ENCODE measurements at places on chromosomes 16 and 17. TPM values are rescaled to one million over a fixed set of nuclear protein-coding genes. Genes with fewer than 3 reads are reported as not detected.

MEFV gene
- total RNA-seq = not detected

KRT32 gene
- total RNA-seq = not detected

TCAP gene
- 2.3 TPM for total RNA-seq

DNA sequence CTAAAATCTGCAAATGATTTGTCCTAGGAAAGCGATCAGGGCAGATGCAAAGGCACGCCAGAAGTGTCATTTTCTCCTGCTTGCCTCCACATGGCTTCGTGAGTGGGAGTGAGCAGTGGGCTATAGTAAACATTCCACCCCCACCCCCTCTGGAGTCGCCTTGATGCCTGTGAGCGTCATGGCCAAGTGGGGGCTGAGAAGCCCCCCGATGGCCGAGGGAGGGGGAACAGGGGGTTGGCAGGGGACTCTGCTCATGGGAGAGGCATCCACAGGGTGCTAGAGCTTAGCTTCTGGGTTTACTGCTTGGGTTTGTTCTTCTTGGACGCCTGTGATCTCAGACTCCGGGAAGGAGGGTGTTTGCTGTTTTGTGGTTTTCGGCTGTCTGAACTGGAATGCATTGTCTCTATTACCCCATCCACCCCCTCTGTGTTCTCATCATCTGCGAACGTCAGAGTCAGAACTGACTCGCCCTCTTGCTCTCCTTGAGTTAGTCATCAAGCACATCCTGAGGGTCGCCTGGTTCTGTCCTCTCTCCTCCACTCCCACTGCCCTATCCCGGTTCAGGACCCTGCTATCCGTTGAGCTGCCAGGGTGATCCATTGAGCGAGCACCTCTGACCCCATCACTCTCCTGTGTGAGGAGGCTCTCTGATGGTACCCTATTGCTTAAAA is 15.4 kb downstream of the TNS4 start:
- no peak for DNase-seq

GUCY2D gene
- total RNA-seq = not detected

DNA sequence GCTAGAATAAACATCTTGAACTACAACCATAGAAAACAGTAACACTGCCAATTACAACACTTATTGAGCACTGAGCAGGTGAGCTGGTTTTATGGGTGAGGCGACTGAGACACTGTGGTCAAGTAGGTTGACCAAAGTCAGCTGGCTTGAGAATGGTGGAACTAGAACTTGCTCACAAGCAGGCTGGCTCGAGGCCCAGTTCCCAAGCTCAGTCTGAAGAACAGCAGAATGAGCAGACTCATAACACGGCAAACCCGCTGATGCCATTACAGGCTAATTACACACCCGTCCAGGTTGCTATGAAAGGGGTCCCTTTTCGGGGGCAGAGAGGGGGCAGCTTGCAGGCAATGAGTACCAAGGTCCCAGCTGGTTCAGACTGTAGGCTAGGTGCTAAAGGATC is 6.5 kb downstream of the ZZEF1 start:
- DNase-seq = no peak

- no peak for DNase-seq
Measured at GRCh38 chr17:30113213-30113612, 3.4 kb upstream of the NSRP1 start.

MYH11 gene
- 0.10 TPM for total RNA-seq

DNA sequence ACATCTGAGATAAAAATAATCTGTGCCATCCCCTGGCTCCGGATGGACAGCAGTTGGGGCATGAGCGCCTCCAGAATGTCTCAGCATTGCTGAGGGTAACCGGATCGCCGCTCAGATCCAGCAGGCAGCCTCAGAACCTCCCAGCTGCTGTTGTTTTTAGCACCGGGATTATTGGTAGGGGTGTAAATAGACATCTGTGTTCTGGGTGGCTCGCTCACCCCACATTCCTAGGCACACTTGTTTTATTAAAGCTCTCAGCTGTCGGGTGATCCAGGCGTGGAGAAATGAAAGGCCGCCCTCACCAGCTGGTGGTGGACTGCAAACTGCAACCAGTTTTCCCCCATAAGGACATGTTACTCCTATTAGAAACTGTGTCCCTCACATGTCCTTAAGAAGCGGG is 32.1 kb downstream of the MYH3 start:
- no peak for DNase-seq

GRCh38 chr16:4019371-4019791 is 96.9 kb downstream of the ADCY9 start:
- no peak for DNase-seq

NXPH3 gene
- total RNA-seq = 2.0 TPM

DNA sequence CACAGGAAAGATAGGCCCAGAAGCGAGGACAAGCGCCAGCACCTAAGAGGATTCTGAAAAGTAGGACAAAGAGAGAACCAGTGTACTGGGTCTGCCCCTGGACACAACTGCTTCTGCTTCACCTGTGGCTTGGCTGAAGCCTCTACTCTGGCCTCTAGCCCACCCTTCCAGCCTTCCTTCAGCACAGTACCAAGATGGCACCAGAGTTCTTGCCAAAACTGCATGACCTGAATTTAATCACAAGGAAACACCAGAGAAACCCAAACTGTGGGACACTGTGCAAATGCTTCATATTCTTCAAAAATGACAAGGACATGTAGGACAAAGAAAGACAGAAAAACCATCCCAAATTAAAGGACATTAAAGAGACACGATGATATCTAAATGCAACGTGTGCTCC is 116.6 kb downstream of the SMG6 start:
- DNase-seq = no peak
